ENCODE measurements at places on chromosomes 12 and 14. TPM values are rescaled to one million over a fixed set of nuclear protein-coding genes. Genes with fewer than 3 reads are reported as not detected.

TOMM20L gene
- total RNA-seq, result not detected

GRCh38 chr14:99125616-99126431 lies 146.2 kb downstream of the BCL11B start:
- H3K4me1 ChIP-seq, result peaks cover 8% of the 10 kb centered on the region
- DNase-seq, result no peak
- H3K4me3 ChIP-seq, result no peak overlapping the region
- no peaks in the 10 kb centered on the region for H3K27me3 ChIP-seq

DNA sequence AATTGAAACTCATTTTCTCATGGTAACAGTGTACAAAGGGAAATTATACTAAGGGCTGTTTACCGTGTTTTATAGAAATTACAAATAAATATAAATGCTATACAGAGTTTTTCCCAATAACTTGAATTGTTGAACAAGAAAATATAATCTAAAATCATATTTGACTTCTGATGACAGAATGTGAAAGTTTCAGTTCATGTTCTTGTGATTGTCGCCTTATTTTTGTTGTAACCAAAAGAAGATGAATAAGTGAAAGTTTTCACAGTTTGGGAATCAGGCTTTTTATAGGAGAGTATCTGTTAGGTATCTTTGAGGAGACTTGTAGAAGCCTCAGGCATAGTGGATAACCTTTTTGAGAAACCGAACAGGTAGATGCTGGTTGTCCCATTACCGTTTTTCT lies 28.1 kb downstream of the ANO6 start:
- peaks cover 22% of the 10 kb centered on the region for H3K4me1 ChIP-seq
- no peaks in the 10 kb centered on the region for H3K27me3 ChIP-seq
- no peaks in the 10 kb centered on the region for H3K36me3 ChIP-seq
- DNase-seq, result no peak
- no peak overlapping the region for H3K4me3 ChIP-seq

- DNase-seq, result no peak
- H3K36me3 ChIP-seq, result no peaks in the 10 kb centered on the region
- no peaks in the 10 kb centered on the region for H3K27me3 ChIP-seq
These were observed 190.2 kb upstream of the LMO3 start for GRCh38 chr12:16796168-16796567.

DNA sequence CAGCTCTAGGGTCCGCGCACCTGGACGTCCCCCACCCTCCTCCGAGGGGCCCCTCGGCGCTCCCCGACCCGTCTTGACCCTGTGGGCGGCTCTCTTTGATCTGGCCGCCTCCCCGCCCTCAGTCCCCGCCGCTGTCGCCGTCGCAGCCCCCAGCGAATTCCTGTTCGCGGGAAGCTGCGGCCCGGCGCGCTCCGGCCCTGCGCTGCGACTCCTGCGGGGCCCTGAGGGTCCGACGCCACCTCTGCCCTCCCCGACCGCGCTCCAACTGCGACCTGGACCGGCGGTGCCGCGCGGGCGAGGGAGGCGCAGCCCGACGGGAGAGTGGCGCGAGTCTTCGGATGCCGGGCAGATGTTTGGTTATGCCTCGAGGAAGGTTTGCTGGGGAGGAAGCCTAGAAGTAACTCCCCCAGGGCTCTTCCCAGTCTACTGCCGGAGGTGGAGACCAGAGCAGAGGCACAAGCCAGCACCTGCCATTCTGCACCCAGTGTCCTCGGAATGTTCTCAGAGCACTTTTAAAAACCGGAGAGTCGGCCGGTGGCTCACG lies 440 bp upstream of the ISM2 start:
- H3K27me3 ChIP-seq, result peaks cover 6% of the 10 kb centered on the region
- no peak for DNase-seq
- no peak overlapping the region for H3K27ac ChIP-seq
- H3K36me3 ChIP-seq, result no peaks in the 10 kb centered on the region
- H3K4me3 ChIP-seq, result no peak overlapping the region

- H3K36me3 ChIP-seq, result no peaks in the 10 kb centered on the region
- no peak overlapping the region for H3K4me3 ChIP-seq
- no peak for DNase-seq
- H3K27me3 ChIP-seq, result peaks cover 9% of the 10 kb centered on the region
- no peak overlapping the region for H3K27ac ChIP-seq
These were observed 5.4 kb upstream of the WIF1 start for GRCh38 chr12:65126482-65126881.

GRCh38 chr12:24198070-24198469 lies 248.6 kb upstream of the SOX5 start:
- no peaks in the 10 kb centered on the region for H3K27me3 ChIP-seq
- no peak for DNase-seq
- H3K4me3 ChIP-seq, result no peak overlapping the region
- H3K36me3 ChIP-seq, result no peaks in the 10 kb centered on the region

DNA sequence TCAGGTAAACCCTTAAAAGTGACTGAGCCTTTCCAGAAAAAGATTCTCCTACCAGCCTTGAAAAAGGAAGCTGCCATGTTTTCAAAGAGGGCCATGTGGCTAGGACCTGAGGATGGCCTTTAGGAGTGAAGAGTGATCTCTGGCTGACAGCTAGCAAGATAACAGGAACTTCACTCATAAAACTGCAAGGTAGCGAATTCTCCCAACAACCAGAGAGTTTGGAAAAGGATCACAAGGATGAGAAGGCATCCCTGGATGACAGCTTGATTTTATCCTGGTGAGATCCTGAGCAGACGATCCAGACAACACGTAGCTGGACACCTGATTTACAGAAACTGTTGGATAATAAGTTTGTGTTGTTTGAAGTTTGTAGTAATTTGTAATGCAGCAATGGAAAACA lies 115.6 kb upstream of the FBXO33 start:
- DNase-seq, result no peak
- H3K27me3 ChIP-seq, result no peaks in the 10 kb centered on the region
- H3K27ac ChIP-seq, result no peak overlapping the region
- no peak overlapping the region for H3K4me3 ChIP-seq

- H3K27ac ChIP-seq, result peak overlapping the region; percentile 50
- H3K4me3 ChIP-seq, result no peak overlapping the region
- no peak for DNase-seq
- H3K27me3 ChIP-seq, result no peaks in the 10 kb centered on the region
These were observed 6.1 kb upstream of the PSMA6 start for GRCh38 chr14:35286003-35286600.
